Lung (tissue), 17 donors: ENCODE measurements at places on chromosomes 4 and X.

GRCh38 chr4:145099653-145100052, 1.5 kb downstream of the ABCE1 start:
- H3K4me3 ChIP-seq = no peak overlapping the region
- no peaks in the 10 kb centered on the region for H3K27me3 ChIP-seq
- no peak overlapping the region for H3K27ac ChIP-seq
- peaks cover 10% of the 10 kb centered on the region for H3K4me1 ChIP-seq

DNA sequence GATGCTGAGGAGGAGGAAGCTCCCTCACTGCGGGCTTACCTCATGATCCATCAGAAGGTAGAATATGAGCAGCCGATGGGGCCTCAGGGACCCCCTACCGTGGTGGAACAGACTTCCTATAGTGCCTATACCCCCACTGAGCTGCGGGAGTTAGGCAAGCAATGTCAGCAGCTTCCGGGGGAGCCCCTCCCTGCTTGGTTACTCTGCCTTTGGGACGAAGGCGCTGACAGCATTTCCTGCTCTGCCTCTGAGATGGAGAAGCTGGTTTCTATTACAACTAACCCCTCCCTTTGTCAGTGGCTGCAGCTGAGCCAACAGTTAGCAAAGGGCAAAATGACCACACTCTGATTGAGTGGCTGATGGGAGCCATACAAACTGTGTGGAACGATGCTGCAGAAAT, 430.7 kb downstream of the IDS start:
- H3K27ac ChIP-seq = no peak overlapping the region
- no peaks in the 10 kb centered on the region for H3K27me3 ChIP-seq
- no peaks in the 10 kb centered on the region for H3K36me3 ChIP-seq
- H3K4me1 ChIP-seq = no peaks in the 10 kb centered on the region
- DNase-seq = peak; percentile 69

GRCh38 chr4:54516556-54517215, 141.1 kb upstream of the KIT start:
- no peaks in the 10 kb centered on the region for H3K36me3 ChIP-seq
- no peak overlapping the region for H3K27ac ChIP-seq
- H3K4me3 ChIP-seq = no peak overlapping the region
- H3K4me1 ChIP-seq = no peaks in the 10 kb centered on the region
- no peak for DNase-seq
- no peaks in the 10 kb centered on the region for H3K27me3 ChIP-seq

- H3K4me3 ChIP-seq = no peak overlapping the region
- no peak overlapping the region for H3K27ac ChIP-seq
- peaks cover 3% of the 10 kb centered on the region for H3K36me3 ChIP-seq
- no peaks in the 10 kb centered on the region for H3K4me1 ChIP-seq
Observed at GRCh38 chrX:19964017-19964710, 26.7 kb downstream of the BCLAF3 start.

DNA sequence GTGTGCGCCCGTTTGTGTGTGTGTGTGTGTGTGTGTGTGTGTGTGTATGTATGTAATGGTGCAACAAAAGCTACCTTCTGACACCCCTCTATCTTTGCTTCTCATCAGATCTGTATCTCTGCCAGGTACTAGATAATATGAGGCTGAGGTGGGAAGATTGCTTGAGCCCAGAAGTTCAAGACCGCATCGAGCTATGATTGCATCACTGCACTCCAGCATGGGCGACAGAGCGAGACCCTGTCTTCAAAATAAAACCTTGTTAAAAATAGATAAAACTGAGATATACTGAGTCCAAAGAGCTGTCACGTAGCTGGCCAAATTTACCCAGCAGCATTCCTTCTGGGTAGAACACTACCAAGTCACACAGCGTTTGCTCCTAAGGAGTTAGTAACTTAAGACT, 18.4 kb downstream of the NLGN4X start:
- no peak overlapping the region for H3K4me3 ChIP-seq
- no peaks in the 10 kb centered on the region for H3K4me1 ChIP-seq
- H3K27ac ChIP-seq = no peak overlapping the region
- no peaks in the 10 kb centered on the region for H3K36me3 ChIP-seq
- no peak for DNase-seq

DNA sequence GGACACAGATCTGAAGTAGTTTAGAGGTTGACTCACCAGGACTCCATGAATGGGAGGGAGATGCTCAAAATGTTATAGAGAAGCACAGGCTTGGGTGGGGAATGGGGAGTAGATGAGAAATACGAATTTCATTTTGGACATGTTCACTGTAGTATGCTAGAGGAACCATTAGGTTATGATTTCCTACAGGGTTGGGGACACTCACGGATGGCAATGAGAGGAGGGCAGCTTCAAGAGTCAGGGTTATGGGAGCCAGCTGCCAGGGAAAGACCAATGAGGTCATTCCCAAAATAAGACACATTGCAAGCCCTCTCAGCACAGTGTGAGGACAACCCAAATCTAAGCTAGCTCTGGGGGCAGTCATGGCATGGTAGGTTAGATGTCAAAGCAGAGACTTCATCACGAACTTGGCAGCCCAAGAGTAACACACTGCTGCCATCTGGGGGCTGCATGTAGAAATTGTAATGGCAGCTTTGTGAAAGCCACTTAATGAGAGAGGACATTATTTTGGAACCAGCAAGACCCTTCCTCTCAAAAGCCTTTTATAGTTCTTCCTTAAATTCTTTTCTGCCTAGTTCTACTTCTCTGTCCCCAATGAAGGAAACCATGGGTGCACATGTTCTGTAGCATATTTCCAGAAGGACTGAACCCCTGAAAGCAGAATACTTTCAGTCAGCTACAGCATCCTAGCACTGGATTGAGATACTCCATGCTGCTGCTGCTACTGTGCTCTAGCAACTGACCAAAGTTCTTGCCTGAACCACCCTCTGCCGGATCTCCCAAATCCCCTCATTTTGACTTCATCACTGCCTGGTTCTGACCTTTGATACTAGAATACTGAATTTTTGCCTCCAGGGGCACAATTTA, 16.2 kb upstream of the ZCCHC12 start:
- H3K27me3 ChIP-seq = no peaks in the 10 kb centered on the region
- H3K36me3 ChIP-seq = no peaks in the 10 kb centered on the region
- peak; percentile 66 for DNase-seq
- H3K27ac ChIP-seq = no peak overlapping the region

- H3K27me3 ChIP-seq = no peaks in the 10 kb centered on the region
- H3K27ac ChIP-seq = no peak overlapping the region
- H3K4me3 ChIP-seq = no peak overlapping the region
- no peaks in the 10 kb centered on the region for H3K4me1 ChIP-seq
- DNase-seq = peak; percentile 43
Observed at GRCh38 chrX:42934020-42934726, 156.2 kb upstream of the PPP1R2C start.

DNA sequence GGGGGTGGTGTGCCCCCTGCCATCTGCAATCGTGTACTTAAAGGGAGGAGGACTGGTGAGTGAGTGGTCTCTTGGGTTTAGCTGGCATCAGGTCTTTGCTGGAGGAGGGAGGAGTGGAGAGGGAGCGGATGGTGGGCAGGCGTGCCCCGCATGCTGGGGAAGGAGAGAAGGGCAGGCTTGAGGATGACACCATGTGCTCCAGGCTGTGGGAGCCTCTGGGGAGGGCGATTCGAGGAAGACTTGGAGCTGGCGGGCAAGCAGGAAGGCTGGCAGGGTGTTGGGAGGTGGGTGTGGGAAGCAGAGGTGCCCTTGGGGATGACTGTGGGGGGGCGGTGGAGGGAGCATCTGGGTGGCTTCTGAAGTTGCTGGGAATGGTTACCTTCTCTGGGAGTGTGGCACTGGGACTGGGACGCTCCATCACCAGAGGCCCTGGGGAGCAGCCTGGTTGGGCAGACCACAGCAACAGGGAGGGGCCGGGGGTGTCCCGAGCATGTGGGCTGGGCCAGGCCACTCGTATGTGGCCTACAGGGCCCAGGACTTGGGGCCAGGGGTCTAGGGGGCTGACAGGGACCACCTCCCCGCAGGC, 30.8 kb upstream of the AFAP1 start:
- H3K27ac ChIP-seq = no peak overlapping the region
- no peaks in the 10 kb centered on the region for H3K36me3 ChIP-seq
- no peak overlapping the region for H3K4me3 ChIP-seq
- no peaks in the 10 kb centered on the region for H3K27me3 ChIP-seq

GRCh38 chr4:105274504-105274903, 127.8 kb downstream of the TET2 start:
- H3K4me1 ChIP-seq = no peaks in the 10 kb centered on the region
- peaks cover 51% of the 10 kb centered on the region for H3K36me3 ChIP-seq
- H3K27me3 ChIP-seq = no peaks in the 10 kb centered on the region
- no peak for DNase-seq
- no peak overlapping the region for H3K4me3 ChIP-seq
- no peak overlapping the region for H3K27ac ChIP-seq
